ENCODE measurements at places on chromosomes 5 and 9.

DNA sequence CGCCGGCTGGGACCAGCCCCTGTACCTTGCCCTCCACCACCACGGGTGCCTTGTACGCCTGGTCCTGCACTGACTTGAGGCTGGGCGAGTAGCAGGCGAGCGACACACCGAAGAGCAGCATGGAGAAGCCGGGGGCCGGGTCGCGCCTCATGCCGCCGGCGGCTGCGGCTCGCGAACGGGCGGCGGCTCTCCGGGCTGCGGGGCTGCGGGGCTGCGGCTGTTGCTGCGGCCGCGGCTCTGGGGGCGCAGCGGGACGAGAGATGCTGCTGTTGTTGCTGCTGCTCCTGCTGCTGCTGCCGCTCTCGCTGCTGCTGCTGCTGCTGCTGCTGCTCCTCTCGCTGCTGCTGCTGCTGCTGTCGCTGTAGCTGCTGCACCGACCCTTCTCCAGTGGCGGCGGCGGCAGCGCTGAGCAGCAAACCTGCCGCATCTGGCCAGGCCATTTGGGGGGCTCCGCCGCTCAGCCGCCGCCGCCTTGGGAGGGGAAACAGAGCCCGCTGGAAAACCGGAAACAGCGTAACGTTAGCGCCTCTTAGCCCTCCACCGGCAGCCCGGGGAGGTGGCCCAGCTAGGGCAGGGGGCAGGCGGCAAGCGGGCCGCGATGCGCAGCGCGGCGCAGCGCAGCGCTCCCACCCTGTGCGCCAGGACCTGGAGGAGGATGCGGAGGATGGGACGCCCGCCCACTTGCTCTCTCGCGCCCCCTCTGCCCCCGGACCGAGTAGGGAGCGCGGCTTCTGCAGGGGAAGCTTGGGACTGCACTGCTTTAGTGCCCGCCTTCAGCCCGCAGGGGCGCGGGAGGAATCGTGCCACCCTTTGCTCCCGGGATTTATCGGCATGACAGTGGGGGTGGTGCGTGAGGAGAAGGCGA, at the start of gene NRG2:
TSS of gene NRG2 (minus strand) at position 657 of the 865 bp plus-strand sequence.
- no peak for DNase-seq

GRCh38 chr5:164013077-164013670, 507.8 kb downstream of the MAT2B start:
- peak; percentile 35 for DNase-seq

- DNase-seq = no peak
Measured at GRCh38 chr5:156826150-156826549, 23.9 kb upstream of the PPP1R2B start.

DNA sequence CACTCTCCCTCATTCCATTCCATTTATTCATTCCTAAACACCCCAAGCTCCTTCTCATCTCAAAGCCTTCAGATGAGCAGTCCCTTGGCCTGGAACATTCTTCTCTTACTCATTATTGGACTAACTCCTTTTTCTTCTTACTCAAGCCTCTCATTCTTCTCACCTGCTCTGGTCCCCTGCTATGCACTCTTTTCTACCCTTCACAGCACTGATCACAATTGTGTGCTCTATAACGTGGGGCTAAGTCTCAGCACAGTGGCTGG, 212.4 kb downstream of the MAPKAP1 start:
- no peak for DNase-seq

GRCh38 chr5:39674209-39675082, 249.7 kb upstream of the DAB2 start:
- DNase-seq = no peak

- no peak for DNase-seq
Measured at GRCh38 chr5:59161221-59162105, 578.6 kb downstream of the RAB3C start.

DNA sequence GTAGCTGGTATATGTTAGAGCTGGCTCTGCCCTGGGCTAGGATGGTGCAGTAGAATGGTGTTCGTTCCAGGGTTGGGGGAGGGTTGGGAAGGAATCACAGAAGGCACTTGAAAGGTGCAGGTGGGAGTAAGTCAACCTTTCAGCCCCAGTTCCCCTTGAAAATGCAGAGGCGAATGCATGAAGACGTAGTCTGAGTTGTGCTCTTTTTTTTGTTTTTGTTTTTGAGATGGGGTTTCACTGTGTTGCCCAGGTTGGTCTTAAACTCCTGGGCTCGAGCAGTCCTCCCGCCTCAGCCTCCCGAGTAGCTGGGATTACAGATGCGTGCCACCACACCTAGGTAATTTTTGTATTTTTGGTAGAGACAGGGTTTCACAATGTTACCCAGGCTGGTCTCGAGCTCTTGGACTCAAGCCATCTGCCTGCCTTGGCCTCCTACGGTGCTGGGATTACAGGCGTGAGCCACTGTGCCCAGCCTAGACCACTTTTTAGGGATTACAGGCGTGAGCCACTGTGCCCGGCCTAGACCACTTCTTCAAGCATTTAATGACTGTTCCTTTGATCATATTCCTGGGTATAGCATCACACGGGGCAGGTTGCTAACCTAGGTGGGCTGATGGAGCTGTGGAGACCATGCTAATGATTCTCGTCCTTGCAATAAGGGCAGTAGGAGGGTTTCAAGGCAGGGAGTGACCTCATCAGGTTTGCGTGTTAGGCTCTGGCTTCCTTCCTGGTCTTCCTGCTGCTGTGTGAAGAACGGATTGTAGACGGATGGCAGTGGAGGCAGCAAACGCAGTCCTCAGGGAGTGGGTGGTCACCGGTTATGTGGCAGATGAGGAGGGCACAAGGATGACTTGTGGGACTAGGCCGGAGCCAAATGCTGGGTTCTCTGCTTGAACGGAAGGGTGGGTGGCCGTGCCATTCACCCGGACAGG, 13.7 kb downstream of the EHMT1 start:
- peak; percentile 25 for DNase-seq

- DNase-seq = no peak
Measured at GRCh38 chr5:80387063-80387768, 20.6 kb upstream of the ZFYVE16 start.

GRCh38 chr5:78927657-78928282, 57.3 kb downstream of the ARSB start:
- no peak for DNase-seq

GRCh38 chr5:177509991-177510566, 453 bp upstream of the DOK3 start:
- DNase-seq = peak; percentile 57

DNA sequence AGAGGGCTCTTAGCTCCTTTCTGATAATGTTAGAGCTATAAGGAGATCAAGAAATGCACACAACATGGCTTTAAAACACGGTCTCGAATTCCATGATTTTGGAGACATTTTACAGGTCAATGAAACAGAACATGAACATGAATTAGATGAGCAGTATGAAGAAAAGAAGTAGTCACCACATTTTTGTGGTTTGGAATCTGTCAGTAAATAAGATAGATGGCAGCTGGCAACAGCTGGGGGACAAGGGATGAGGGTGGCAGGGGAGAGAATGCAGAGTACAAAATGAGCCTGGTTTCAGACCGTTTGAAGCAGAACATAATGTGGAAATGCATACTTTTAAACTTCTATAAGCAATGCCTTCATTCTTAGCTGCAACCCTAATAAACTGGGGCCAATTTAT, 107.1 kb downstream of the OXCT1 start:
- no peak for DNase-seq

DNA sequence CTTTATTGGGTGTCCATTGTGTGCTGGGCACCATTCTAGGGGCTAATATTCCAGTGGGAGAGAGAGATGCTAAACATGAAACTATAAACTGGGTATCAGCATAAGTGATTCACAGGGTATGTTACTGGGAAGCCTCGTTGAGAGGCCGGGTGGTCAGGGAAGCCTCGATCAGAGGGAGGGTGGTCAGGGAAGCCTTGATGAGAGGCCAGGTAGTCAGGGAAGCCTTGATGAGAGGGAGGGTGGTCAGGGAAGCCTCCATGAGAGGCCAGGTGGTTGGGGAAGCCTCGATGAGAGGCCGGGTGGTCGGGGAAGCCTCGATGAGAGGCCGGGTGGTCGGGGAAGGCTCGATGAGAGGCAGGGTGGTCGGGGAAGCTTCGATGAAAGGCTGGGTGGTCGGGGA, 8.9 kb upstream of the PLEKHG4B start:
- no peak for DNase-seq

- DNase-seq = no peak
Measured at GRCh38 chr5:179906795-179907555, 722 bp downstream of the TBC1D9B start.

DNA sequence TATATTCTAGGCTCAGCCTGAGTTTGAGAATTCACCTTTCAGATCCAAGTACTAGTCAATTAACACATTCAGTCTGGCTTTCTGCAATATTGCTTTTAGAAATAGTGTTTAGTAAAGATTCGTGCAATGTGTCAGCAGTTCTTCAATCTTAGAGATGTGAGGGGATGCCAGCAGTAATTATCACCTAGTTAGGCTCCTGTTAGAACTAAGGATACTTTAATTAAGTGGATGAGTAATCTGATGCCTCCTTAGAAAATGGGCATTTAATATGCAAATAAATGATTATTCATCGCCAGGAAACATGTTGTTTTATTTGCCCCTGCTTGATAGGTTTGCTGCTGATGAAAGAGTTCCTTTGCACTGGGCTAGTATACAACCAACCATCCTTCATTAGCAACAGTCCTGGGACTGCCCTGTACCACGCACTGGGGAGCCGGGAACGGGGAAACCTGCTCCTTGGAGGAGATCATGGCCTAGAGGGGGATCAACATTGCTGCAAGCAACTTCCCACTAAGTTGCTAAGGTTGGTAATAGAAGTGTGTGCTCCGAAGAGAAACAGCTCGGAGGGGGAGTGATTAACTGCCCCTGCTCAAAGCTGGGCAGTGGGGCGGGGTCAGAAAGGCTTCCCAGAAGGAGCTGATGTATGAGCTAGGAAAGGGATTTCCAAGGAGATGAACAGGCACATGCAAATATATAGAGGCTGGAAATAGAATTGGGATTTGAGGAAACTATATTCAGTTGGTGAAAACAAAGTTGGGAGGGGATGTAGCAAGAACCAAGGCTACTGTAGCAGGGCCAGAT, 231.8 kb downstream of the DRD1 start:
- no peak for DNase-seq

- DNase-seq = no peak
Measured at GRCh38 chr5:80569086-80569960, 757 bp downstream of the ANKRD34B start.

- no peak for DNase-seq
Measured at GRCh38 chr5:137752905-137753690, 1.1 kb downstream of the HNRNPA0 start.

DNA sequence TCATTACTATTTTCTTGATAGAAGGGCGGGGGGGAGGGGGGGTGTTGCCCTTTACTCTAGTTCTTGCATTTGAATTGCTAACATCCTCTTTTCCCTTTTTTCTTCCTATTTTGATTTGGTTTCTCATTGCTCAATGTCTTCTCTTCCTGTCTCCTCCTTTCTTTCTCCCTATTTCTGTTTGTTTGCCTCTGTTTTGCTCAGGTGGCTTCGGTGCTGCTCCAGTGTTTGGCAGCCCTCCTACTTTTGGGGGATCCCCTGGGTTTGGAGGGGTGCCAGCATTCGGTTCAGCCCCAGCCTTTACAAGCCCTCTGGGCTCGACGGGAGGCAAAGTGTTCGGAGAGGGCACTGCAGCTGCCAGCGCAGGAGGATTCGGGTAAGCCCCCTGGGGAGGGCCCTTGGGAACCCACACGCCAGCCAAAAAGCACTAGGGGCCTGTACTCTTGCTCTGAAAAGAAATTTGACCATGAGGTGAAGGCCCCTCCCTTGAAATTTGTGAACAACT, 48.3 kb downstream of the FAM78A start:
- peak; percentile 8 for DNase-seq

GRCh38 chr9:85510830-85511504, 230.8 kb downstream of the AGTPBP1 start:
- no peak for DNase-seq

DNA sequence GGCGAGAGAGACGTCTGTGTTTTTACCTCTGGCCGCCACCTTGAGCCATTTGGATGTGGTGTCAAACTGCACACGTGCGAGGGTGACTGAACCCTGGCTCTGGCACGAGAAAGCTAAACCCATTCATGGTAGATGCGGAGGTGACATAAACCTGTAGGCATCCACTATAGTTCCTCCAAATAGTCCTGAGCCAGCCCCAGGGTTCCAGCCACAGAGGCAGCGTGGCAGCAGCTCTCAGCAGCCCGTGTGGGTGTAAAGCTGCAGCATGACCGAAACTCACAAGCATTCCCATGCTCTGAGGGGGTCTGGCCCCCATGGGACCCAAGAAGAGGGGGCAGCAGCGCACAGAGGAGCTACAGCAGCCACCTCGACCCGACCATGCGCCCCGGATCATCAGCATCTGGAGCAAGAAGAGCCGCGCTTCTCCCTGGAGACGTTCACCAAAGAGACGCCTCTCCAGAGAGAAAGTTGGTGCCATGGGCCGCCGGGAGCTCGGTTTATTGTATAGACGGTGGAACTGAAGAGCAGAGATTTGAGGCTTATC, 303.8 kb upstream of the IRX4 start:
- no peak for DNase-seq

- no peak for DNase-seq
Measured at GRCh38 chr9:69476797-69477196, 151.8 kb downstream of the ENTREP1 start.

DNA sequence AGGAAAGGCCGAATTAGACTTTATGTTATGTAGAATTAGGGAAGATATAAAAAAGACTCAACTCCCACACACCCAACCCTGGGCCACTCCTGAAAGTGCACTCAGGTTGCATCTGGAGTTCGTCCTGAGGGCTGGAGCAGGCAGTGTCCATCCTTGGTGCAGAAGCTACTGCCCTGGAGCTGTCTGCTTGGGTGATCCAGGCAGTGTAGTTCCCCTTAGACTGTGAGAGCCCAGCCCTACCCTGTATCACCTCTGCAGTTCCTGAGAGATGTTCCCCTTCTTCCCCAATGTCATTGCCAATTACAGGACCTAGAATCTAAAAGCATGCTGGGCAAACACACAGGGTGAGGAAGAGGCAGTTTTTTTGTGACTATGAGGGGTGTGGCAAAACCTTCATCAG, 368.3 kb upstream of the ST8SIA4 start:
- DNase-seq = no peak

DNA sequence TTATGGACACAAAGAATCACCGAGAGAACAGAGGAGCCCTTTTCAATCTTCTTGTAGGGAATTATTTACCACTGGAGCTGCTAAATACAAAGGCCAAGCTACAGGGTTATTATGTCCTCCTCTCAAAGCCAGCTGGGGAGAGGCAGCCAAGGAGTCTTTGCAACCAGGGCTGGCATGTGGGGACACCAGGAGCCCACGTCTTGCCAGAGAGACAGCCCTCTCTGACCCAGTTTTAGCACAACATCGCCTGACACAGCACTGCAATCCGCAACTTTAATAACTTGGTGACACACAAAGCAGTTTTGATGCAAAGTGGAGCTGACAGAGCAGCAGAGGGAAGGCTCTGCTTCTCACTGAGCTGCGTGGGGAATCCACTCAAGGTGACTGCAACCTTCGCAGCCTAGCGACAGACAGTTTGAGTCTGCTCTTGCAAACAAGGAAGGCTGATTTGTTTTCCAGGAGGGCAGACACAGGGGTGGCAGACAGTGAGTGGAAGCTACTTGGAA, 33.6 kb downstream of the TLR4 start:
- DNase-seq = no peak

- DNase-seq = no peak
Measured at GRCh38 chr9:134419684-134420076, 93.4 kb downstream of the RXRA start.

DNA sequence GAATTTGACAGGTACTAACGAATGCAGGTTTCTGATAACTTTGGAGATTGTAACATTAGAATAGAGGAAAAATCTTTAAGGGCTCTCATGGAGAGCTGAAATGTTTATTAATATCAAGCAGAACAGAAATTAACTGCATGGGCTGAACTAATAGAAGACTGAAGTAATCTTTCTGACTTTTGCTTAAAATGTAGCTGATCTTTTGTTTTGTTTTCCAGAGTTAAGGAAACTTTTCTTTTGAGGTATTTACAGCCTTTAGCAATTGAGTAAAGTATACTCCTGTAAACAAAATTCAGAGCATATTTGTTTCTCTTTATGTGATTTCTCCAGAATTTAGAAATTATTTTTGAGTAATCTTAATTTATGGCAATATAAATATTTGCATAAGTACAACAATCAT, 43.9 kb downstream of the SHC3 start:
- DNase-seq = no peak
